Pancreas (tissue), 10 donors: ENCODE measurements at places on chromosomes 5 and 9. TPM values are rescaled to one million over a fixed set of nuclear protein-coding genes. Genes with fewer than 3 reads are reported as not detected.

Gene C6
- total RNA-seq, result 45.1 TPM

- DNase-seq, result no peak
Measured at GRCh38 chr9:129863059-129863690, 27.9 kb downstream of the USP20 start.

- DNase-seq, result no peak
Measured at GRCh38 chr9:75826314-75826713, 64.2 kb upstream of the PCSK5 start.

Gene EXOC3
- 32.4 TPM for total RNA-seq

DNA sequence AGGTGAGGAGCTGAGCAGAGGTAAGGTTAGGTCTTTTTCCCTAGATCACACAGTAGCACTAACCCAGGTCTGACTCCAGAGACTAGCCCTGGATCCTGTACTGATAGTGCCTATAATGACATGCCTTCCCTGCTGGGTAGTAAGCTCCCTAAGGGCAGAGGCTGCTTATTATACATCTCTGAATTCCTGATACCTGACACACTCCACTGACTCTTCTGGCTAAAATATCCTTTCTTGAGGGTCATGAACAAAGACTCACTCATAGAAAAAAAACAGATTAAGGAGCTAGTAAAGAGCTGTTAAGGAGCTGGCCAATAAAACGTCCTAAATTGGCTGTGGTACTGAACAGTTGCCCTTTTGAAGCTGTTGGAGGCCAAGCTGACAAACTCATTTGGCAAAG is 149.0 kb upstream of the ITGA1 start:
- no peak for DNase-seq

GRCh38 chr9:101027733-101028345 is 688 bp upstream of the PLPPR1 start:
- no peak for DNase-seq

DNA sequence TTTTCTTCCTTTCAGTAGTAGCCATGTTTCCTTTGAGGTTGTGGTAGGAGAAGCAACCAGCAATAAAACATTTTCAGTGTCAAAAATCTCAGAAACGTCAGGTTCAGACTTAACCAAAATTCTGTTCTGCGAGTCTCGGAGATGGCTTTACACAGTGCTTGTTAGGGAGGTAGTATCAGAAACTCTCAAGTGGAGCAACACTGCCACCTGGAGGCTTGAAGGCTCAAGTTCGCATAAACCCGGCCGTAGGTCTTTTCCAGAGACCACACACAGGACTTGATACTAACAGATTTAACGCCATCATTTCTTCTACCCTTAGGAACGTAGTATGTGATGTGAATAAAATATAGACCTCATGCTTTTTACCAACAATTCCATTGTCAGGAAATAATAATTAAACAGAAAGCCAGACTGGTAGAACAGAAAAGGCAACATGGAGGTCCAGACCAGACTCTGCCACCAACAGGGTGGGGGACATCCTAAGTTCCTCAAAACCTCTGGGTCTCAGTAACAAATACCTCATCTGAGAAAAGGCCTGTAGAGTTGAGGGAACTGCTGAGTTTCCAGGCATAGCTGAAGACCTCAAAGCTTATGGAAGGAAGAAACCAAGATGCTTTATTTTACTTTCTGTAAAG is 8.5 kb downstream of the PTGER4 start:
- DNase-seq, result peak; percentile 87

DNA sequence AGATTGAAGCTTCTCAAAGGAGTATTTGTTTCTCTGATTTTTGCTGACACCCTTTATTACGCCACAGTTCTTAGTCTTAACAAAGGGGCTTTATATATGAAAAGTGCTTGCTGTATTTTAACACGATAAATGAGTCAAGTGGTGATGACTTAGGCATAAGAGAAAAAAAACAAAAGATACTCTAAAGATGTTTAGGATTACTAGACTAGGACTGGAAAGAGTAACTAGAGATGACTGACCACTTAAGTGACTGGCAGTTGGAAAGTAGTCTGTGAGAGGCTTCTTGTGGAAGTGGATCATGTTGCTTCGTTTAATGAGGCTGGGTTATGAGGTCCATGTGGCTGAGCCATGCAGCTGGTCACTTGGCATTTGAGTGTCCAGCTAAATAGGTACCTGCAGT is 69.4 kb upstream of the ACTBL2 start:
- no peak for DNase-seq

DNA sequence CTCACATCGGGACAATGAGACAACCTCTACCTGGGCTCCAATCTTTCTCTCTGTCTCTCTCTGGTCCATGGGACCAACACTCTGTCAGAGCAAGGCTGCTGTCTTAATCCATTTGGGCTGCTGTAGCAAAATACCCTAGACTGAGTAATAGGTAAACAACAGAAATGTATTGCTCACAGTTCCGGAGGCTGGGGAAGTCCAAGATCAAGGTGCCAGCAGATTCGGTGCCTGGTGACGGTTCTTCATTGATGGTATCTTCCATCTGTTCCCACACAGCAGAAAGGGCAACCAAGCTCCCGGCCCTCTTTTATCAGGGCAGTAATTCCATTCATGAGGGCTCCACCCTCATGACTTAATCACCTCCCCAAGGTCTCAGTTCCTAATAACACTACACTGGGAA is 61.3 kb upstream of the SPOCK1 start:
- no peak for DNase-seq

Gene QRFP
- not detected for total RNA-seq

- no peak for DNase-seq
Measured at GRCh38 chr5:55035480-55035879, 11.4 kb downstream of the GZMK start.

Gene SPACA9
- total RNA-seq, result 1.6 TPM

Gene NFIB
- total RNA-seq, result 58.1 TPM

DNA sequence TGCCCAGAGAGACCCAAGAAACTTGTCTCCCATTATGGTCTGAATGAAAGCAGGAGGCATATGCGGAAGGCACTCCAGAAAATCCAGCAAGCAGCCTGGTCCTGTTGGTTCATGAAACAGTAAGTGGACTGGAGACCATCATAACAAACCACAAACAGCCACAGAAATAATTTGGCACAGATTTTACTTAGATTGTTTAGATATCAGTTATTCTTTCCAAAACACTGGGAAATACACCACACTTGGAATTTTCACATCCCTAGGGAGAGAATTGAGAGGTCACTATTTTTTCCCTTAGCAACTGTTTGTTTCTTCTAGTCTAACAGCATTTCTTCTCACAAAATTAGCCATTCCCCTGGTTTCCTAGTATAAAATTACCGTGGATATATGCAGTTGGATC is 300.8 kb downstream of the OSTF1 start:
- no peak for DNase-seq

DNA sequence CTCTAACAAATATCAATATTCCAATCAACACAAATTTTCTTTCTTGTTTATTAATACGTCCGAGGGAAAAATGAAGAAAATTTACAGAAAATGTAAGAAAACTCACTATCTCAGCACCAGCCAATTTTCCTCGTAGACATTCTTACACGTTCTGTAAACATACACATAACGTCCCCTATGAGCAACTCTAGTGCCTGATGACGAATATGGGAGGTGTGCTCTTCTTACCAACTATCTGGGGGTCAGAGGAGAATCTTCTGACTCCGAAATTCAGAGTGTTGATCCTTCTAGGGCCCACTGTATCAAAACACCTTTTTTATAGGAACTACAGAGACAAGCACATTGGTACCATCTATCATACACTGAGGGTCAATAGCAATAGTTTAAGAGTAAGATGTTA is 198.7 kb downstream of the GAPVD1 start:
- DNase-seq, result no peak

Gene ROR2
- total RNA-seq, result 0.67 TPM

Gene DNM1
- total RNA-seq, result 13.1 TPM

Gene GABBR2
- not detected for total RNA-seq

- no peak for DNase-seq
Measured at GRCh38 chr9:37788332-37788731, 3.5 kb upstream of the EXOSC3 start.

DNA sequence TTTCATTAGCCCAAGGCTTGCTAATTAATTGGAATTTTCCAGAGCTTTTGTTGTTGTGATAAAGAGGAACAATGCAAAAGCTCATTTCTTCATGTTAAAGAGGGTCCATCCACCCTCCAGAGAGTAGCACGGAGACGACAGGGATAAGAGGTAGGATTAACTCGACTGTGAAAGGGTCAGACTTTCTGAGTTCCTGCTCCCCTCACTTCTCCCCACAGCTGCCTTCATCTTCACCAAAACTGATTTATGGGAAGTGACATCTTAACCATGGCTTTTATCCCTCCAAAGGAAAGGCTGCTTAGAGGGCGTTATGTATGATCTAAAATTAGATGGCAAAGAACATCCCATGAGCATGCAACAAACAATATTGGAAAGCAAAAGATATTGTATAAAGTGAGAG is 135.5 kb downstream of the GLIS3 start:
- DNase-seq, result no peak

GRCh38 chr5:3301306-3301705 is 294.3 kb upstream of the IRX1 start:
- no peak for DNase-seq

- no peak for DNase-seq
Measured at GRCh38 chr9:115914291-115914690, 239.3 kb upstream of the PAPPA start.

DNA sequence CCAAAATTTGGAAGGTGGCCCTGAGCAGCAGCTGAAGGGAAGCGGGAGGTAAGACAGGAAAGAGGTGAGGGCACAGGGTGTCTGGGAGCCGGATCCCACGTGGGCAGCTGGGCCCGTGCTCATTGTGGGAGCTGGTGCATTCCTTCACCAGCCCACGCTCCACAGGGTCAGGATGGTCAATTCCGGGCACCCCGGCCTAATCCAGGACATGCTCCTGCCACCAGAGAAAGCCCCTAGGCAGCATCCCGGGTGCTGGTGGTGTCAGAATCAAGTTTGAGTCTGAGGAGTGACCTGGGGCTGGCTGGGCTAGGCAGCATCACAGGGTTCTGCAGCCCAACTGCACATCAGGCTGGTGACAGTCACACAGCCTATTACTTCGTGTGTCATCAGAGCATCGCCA is 7.1 kb upstream of the PDCD6 start:
- DNase-seq, result no peak

Gene DIRAS2
- 0.60 TPM for total RNA-seq

- no peak for DNase-seq
Measured at GRCh38 chr5:124408738-124409453, 337.5 kb downstream of the ZNF608 start.

DNA sequence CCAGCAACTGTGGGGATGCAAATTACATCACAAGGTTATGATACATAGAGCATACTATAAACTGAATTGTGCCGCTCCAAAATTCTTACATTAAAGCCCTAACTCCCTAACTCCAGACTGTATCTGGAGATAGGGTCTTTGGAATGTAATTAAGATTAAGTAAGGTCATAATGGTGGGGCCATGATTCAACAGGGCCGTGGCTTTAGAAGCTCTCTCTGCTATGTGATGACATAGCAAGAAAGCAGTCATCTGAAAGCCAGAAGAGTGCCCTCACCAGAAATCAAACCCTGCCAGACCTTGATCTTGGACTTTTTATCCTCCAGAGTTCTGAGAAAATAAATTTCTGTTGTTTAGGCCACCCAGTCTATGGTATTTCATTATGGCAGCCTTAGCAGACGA is 123.9 kb downstream of the FBXL17 start:
- DNase-seq, result no peak
